ENCODE measurements at places on chromosomes 1 and 21.

- no peak for DNase-seq
Measured at GRCh38 chr1:107139833-107140702, 771 bp upstream of the NTNG1 start.

DNA sequence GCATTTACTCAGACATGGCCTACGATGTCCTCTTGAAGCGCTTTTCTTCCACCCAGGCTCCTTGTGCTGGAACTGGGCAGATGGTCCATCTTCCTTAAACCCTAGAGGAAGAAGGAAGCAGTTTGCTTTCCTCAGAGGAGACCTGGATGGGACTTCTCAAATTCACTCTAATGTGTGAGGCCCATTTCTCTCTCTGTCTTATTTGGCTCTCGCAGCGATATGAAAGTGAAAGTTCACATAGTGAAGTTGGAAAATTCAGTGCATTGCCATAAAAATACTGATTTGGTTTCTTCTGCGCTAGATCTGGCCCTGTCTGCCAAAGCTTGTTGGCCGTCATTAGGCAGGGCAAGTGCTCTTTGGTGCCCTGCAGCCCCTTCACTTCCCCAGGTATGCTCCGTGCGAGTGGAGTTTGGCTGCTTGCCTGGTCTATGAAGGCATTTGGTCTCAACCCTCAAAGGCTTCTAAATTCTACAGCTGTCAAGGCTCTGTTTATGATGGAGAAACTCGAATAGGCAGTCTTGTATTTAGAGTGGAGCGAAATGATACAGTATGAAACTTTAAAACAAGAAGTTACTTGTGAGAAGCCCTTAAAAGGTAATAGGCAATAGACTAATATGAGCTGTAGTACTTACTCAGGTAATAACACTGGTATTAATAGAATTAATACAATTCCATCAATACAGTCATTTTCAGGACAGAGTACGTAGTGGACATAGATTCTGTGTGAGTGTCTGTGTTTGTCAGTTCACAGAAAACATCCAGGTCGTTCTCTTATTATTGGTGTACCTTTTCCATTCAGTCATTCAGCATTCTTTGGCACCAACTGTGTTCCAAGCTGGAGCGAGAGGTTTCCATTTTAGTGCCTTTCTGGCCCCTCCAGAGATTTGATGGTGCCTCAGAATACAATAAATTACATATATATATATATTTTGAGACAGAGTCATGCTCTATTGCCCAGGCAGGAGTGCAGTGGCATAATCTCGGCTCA, 20.5 kb downstream of the SZRD1 start:
- DNase-seq: peak; percentile 25

DNA sequence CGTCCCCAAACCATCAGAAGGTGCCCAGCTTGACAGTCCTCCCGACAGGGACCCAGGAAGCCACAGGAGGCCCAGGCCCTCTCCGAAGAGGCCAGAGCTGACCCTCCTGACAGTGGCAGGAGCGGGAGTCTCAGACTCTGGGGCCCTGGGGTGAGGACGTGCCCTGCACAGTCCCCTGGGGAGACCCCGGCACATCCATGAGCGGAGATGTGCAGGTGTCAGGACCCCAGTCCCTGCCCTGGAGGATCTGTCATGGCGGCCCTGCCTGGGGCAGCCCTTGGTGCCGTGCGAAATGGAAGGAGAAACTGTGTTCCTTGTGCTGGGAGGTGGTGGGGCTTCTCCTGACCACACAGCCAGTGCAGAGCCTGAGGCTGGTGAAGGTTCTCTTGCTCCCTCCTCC, 55.8 kb downstream of the OBSCN start:
- DNase-seq: no peak

GRCh38 chr1:77063118-77063517, 156.1 kb downstream of the PIGK start:
- no peak for DNase-seq

DNA sequence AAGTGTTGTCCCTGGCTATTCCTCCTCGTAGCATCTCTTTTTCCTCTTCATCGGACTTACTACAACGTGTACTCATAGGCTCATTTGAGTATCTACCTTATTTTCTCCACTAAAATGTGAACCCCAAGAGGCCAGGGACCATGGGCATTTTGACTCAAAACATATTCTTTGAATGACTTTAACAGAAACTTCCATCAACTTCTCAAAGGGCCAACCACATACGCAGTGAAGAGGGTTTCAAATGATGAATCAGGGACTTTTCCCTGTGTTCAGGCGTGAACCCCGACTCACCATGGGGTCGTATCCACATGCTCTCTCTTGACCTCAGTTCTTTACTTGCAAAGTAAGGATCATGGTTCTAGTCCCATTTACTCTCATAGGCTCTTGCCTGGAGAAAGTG, 20.2 kb upstream of the GPR137B start:
- DNase-seq: no peak

DNA sequence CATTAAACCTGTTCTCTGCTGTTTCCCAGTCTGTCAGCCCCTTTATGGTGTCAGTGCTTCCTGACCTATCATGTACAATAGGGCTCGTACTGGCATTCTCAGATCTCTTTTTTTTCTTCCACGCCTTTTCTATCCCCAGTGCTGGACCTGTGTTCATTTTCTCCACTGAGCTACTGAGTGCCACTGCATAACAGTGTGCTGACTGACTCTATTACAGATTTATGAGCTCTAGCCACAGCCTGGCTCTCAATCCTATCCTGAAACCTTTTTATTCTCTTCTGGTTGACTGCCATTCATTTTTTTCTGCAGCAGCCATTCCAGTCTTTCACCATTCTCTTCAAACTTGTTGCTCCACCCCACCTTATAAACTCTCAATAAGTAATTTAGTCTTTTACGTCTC, 59.6 kb upstream of the MACF1 start:
- DNase-seq: no peak

GRCh38 chr1:44970317-44970716, 16.1 kb downstream of the EIF2B3 start:
- no peak for DNase-seq

DNA sequence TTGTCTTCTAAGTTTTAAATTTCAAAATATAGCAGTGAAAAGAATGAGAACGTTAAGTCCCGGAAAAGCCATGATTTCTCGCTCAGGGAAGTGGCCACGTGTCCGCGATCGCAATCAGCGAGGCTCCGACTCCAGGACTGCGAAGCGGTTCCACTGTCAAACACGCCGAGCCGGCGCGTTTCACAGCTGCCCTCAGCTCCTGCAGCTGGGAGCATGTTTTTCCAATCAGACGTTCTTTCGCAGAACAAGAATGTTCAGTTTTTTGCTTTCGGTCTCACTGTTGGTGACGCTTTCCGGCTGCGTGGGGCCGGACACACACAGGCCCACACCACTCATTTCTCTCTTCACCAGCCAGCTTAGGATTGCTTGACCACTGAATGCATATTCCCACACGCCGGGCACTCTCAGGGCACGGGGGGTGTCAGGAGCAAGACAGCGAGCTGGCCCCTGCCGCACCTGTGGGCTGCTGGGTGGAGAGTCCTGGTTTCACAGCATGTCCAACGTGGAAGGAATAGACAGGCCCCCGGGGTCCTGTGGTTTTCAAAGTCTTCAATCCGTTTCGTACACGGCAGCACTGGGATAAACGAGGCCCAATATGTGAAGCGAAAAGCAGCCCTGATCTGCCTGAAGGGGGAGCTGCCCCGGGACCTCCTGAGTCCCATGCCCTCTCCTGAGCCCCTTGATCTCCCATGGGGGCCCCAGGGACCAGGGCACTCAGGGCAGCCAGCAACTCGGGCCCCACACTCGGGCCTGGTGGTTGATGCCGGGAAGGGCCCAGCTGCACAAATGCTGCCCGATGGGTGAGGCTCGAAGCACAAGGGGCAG, 47.3 kb upstream of the COL18A1 start:
- no peak for DNase-seq

GRCh38 chr21:43882952-43883545, 18.0 kb downstream of the AGPAT3 start:
- DNase-seq: no peak

DNA sequence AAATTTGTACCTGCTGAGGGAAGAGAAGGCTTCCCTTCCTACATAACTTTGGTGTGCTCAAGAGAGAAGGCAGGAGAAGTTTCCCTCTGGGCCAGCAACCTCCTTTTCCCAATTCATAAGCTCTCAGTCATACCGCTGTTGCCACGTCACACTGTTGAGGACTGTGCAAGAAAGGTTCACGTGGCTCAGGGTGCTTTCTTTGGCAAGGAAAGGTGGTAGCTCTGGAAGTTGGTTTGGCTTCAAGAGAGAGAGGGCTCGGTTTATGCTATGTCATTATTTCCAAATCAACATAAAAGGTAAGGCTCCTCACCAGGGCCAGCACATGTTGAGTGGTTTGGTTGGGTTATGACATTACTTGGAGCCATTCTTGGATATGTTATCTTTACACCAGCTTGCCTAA, 77.3 kb downstream of the TNFSF18 start:
- DNase-seq: no peak

- no peak for DNase-seq
Measured at GRCh38 chr1:91697416-91697815, 188.5 kb downstream of the TGFBR3 start.

DNA sequence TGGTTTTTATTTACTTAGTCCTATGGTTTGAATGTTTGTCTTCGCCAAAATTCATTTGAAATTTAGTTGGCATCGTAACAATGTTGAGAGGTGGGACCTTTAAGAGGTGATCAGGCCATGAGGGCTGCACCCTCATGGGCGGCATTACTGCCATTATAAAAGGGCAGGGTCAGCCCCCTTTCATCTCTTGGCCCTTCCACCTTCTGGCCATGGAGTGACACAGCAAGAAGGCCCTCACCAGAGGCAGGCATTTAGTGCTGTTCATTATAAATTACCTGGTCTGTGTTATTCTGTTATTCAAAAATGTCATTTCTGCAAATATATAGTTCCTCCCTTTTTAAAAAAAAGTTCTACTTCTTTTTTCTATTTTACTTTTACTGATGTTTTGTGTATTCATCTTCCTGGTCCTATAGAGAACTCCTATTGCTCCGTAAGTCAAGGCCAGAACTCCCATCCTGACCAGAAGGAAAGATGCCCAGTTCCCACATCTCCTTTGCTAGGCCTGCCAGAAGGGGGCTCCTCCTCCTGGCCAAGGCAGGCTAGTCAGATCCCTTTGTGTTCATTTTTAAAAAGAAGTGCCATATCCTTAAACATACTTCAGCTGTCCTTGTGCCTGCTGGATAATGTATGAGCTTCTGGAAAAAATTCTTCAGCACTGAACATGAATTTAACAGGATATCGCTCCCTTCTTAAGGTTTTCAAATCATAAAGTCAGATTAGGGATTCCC, 10.0 kb upstream of the LBR start:
- no peak for DNase-seq

DNA sequence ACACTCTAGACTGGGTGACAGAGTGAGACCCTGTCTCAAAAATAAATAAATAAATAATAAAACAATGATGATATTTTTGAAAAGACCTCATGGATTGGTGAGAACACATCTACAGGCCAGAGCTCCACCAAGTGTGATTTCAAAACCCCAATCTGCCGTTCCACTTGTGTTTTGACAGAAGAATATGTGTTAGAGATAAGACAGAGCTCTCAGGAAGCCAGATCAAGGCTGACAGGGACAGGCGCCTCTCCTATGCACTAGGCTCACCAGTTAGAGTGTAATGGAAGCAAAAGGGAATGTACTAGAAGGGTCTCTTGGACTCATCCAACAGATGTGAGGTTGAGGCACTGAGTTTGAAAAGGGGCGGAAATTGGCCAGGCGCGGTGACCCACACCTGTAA, 110.7 kb upstream of the ERRFI1 start:
- DNase-seq: no peak

GRCh38 chr21:35491114-35491513, 442.0 kb upstream of the RUNX1 start:
- DNase-seq: no peak

DNA sequence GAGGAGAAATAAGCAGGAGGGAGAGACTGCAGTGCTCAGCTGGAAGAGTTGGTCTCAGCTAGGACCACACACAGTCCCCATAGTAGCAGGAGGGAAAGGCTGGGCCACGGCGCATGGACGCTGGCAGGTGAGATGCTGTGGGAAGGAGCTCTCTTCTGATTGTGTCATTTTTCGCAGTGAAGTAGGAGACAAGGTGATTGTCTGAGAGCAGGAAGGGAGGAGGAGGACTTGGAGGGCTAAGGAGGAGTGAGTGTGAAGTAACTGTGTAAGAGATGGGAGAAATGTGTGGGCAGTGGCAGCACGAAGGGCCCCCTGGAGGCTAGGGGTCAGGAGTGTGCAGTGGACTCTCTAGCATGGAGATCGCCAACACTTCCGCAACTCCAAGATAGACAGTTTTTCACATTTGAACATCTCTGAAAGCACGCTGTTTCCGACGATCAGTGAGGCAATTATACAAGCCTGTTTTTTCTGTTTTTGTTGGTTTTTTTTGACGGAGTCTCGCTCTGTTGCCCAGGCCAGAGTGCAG, 26.4 kb upstream of the KCNC4 start:
- no peak for DNase-seq

GRCh38 chr1:199319341-199319740, 680.5 kb downstream of the PTPRC start:
- no peak for DNase-seq

DNA sequence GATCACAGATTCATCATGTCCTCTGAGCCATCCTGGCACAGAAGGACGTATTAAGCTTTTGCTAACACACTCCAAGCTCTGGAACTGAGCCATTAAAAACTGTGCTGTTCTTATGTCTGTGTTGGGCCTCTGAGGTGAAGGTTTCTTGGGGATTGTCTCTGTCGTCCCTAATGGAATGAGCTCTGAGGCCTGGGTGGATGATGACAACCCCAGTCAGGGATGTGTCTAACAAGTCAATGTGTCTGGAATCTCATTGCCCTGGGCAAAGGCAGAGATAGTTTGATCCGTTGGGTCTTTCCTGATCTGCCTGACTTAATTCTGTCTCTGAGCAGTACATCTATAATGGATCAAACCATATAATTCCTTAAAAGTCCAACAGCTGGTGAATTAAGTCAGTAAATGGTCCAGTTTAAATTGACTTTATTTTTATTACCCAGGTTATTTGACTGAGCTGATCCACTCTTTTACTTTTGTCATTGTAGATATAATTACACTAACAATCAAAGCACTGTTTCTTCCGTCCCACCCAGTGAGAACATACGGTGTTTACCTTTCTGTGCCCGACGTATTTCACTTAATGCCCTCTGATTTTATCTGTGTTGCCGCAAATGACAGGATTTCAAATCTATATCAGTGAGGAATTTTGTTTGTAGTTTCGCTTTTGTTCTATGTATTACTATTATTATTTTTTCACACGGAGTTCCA, 38.8 kb upstream of the OR2B11 start:
- DNase-seq: no peak

DNA sequence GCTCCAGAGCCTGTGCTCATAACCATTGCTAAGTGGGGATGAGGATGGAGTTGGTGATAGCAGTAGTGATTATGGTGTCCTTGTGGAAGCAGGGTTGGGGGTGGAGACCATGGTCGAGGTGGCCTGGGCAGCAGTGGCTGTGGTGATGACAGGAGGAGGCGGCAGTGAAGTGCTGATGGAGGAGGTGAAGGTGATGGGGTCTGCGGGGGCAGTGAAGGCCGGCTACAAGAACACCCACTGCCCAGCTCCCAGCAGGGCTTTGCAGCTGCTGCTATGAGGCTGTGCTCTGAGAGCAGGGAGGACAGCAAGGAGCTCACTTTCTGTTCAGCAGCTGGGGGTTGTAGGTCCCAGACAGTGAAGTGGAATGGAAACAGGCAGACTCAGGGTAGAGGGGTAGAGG, 15.6 kb upstream of the DMBX1 start:
- DNase-seq: no peak

- DNase-seq: no peak
Measured at GRCh38 chr1:208423526-208423925, 179.3 kb upstream of the PLXNA2 start.
